ENCODE measurements at places on chromosomes 4 and X.

- H3K4me1 ChIP-seq: peaks cover 17% of the 10 kb centered on the region
- H3K27ac ChIP-seq: no peak overlapping the region
- no peak overlapping the region for H3K4me3 ChIP-seq
- H3K36me3 ChIP-seq: no peaks in the 10 kb centered on the region
Measured at GRCh38 chr4:185115827-185116232, 27.2 kb upstream of the SLC25A4 start.

GRCh38 chr4:24771241-24771640 is 24.1 kb upstream of the SOD3 start:
- no peak overlapping the region for H3K4me3 ChIP-seq
- no peaks in the 10 kb centered on the region for H3K36me3 ChIP-seq
- peak; percentile 72 for DNase-seq
- H3K4me1 ChIP-seq: peaks cover 20% of the 10 kb centered on the region
- no peaks in the 10 kb centered on the region for H3K27me3 ChIP-seq

- peaks cover 7% of the 10 kb centered on the region for H3K27me3 ChIP-seq
- peaks cover 52% of the 10 kb centered on the region for H3K4me1 ChIP-seq
- peak overlapping the region; percentile 69 for H3K4me3 ChIP-seq
- no peaks in the 10 kb centered on the region for H3K36me3 ChIP-seq
- H3K27ac ChIP-seq: peak overlapping the region; percentile 31
- peak; percentile 61 for DNase-seq
Measured at GRCh38 chr4:54231768-54232688, 2.9 kb downstream of the PDGFRA start.

DNA sequence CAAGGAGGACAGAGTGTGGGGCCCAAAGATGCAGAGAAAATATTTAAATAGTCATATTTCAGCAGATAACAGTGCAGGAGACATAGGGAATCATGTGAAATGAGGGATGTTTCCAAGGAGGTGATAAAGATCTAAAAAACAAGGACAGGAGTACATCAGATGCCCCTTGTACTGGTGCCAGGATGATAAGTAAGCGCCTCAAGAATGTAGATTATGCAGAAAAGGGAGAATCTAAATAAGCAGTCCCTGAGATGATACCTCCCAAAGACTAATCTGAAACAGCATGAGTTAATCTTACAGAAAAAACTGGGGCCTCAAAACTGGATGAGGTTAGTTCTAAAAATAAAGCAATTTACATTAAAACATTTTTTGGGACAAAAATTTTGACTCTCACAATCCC is 136.1 kb upstream of the WDFY3 start:
- no peaks in the 10 kb centered on the region for H3K36me3 ChIP-seq
- no peak overlapping the region for H3K27ac ChIP-seq
- DNase-seq: no peak
- H3K4me3 ChIP-seq: no peak overlapping the region

GRCh38 chr4:168883513-168883912 is 126.5 kb downstream of the CBR4 start:
- H3K27me3 ChIP-seq: no peaks in the 10 kb centered on the region
- H3K4me1 ChIP-seq: peaks cover 59% of the 10 kb centered on the region
- peak overlapping the region; percentile 26 for H3K27ac ChIP-seq

DNA sequence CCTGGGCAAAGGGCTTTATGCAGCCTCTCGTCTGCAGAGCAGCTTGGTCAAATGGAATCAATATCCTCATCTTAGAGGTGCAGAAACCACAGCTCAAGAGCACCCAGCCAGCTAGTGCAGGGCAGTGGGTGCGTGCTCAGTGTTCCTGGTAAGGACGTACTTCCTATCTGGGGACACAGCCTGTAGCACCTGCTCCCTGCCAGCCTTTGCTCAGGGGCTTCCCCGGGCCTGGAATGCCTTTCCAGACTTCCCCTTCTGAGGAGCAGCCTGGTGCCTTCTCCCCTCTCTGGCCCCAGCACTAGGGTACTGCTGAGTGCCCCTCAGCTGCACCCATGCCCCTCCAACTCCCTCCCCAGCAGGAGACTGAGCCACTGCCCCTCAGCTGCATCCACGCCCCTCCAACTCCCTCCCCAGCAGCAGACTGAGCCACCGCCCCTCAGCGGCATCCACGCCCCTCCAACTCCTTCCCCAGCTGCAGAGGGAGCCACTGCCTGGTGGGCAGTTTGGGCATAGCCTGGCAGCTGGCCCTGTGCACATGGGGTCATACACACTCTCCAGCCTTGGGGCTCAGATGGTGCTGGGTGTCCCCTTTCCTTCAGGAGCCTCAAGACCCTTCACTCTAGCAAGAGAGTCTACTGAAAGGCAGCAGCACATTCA is 42.2 kb upstream of the AFAP1 start:
- no peak overlapping the region for H3K4me3 ChIP-seq
- H3K27ac ChIP-seq: no peak overlapping the region
- H3K27me3 ChIP-seq: no peaks in the 10 kb centered on the region
- H3K4me1 ChIP-seq: peaks cover 21% of the 10 kb centered on the region
- DNase-seq: no peak
- no peaks in the 10 kb centered on the region for H3K36me3 ChIP-seq

DNA sequence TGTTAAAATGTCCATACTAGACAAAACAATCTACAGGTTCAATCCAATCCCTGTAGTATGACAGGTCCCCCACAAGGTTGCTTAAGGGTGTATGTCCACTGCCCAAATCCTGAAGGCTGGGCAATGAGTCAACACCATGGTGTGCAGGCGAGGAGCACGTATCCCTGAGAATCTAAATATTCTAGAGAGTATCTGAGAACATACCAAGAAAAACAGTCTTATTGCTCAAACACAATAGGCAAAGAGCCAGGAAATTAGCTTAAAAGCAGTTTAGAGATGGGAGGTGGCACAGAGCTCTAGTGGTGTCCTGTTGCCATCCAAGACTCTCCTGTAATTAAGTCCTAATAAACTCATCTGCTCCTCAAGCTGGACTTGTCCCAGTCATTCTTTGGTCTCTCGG is 37.0 kb downstream of the RCHY1 start:
- H3K36me3 ChIP-seq: peaks cover 23% of the 10 kb centered on the region
- DNase-seq: no peak
- no peak overlapping the region for H3K27ac ChIP-seq

- H3K36me3 ChIP-seq: no peaks in the 10 kb centered on the region
- peak overlapping the region; percentile 78 for H3K27ac ChIP-seq
- no peaks in the 10 kb centered on the region for H3K27me3 ChIP-seq
- peaks cover 18% of the 10 kb centered on the region for H3K4me1 ChIP-seq
- no peak overlapping the region for H3K4me3 ChIP-seq
- peak; percentile 51 for DNase-seq
Measured at GRCh38 chr4:5381961-5382441, 326.4 kb downstream of the EVC2 start.

GRCh38 chr4:152572417-152573086 is 36.7 kb upstream of the FBXW7 start:
- H3K27ac ChIP-seq: no peak overlapping the region
- no peaks in the 10 kb centered on the region for H3K4me1 ChIP-seq
- H3K36me3 ChIP-seq: no peaks in the 10 kb centered on the region

- peak; percentile 66 for DNase-seq
- H3K27ac ChIP-seq: peak overlapping the region; percentile 22
Measured at GRCh38 chrX:357693-358471, 28.8 kb downstream of the PPP2R3B start.

DNA sequence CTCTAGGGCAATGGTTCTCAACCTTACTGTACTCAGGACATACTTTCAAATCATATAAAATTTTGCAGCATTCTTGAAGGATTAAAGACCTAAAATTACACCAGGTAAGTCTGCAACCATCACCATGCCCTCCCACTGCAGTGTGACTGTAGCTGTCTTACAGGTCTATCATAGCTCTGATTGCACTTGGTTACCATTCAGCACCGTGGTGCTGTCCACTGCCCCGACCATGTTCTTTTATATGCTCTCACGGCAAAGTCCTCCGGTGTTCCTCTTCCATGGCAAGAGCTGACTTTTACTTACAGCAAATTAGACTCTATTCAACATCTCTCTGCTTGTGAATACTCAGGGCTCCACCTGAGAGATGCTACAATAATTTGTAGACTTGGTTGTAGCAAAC is 11.5 kb downstream of the CRMP1 start:
- no peaks in the 10 kb centered on the region for H3K4me1 ChIP-seq
- no peak for DNase-seq
- peaks cover 13% of the 10 kb centered on the region for H3K27me3 ChIP-seq
- no peaks in the 10 kb centered on the region for H3K36me3 ChIP-seq

DNA sequence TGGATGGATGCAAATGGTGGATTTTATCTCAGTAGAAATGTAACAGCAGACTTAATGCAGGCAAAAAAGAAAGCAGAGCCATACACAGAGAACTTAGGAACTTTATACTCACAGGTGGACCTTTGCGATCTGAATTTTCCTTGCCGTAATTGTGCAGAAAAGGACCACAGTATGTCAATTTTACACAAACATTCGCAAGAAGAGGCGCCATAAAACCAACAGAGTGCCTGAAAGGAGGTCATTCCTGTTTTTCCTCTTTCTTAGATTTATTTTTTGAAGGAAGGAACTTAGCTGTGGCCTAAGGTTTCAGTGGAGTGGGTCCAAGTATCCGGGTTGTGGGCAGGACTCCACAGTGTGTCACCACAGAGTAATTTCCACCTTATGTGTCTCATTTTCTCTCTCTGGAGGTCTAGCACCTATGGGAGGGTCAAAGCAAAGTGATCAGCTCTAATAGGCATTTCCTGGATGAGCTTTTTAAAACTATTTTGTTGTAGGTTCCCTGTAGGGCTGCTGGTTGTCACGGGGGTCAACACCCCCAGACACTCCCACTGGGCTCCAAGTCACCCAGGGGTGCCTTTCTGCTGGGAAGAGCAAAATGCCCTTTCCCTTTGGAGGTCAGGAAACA is 24.7 kb upstream of the PBDC1 start:
- H3K36me3 ChIP-seq: no peaks in the 10 kb centered on the region
- peak overlapping the region; percentile 48 for H3K4me3 ChIP-seq
- peak; percentile 39 for DNase-seq
- peaks cover 14% of the 10 kb centered on the region for H3K4me1 ChIP-seq
- peak overlapping the region; percentile 50 for H3K27ac ChIP-seq

DNA sequence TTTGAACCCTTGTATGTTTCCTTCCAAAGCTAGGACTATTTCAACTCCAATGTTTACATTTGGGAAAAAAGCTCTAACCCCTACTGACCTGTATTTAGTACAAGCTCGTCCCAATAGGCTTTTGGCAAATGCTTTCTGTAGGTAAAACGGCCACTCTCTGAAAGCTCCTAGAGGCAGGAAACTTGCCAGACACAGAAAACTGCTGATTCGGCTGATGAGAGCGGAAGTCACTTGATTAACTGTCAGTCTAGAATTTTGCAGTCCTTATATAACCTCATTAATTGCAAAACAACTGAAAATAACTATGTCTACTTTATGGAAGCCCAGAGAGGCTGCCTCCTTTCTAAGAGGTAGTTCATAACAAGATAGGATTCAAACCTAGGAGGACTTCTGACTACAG is 108.1 kb downstream of the TSPAN7 start:
- no peak overlapping the region for H3K4me3 ChIP-seq
- H3K36me3 ChIP-seq: no peaks in the 10 kb centered on the region
- H3K27me3 ChIP-seq: no peaks in the 10 kb centered on the region
- no peaks in the 10 kb centered on the region for H3K4me1 ChIP-seq
- DNase-seq: no peak

DNA sequence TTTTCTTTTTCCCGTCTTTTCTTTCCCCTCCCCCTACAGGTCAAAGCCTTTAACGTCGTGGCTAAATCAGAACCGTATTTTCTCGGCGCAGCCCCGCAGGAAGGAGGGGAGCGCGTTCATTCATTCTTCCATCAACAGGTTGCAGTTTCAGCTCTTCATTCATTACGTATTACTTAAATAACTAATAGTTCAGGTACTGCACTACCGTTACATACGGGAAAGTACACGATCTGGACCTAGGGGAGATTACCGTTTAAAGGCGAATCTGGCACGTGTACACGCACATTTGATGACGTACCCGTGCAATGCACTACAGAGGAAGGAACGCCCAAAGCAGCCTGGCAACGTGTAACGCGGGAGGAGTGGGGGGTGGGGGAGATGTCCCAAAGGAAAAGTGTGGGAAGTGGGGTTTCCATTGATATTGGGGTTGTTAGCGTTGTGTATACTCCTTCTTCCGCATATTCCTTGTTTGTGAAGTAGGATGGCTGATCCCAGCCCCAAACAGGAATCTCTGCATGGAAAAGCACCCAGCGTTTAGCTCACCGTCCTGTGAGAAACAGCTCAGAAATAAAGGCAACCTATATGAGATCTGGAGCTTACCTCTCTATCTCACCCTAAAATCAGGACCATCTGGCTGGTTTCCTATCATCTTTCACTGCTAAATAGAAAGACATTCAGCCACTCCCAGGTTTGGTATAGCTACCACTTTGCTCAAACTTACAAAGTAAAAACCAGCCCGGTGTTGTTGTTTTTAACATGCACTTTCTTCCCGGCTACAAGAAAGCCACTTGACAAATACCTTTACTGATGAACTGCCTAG is 585 bp upstream of the SEC24D start:
- H3K27me3 ChIP-seq: no peaks in the 10 kb centered on the region
- peak overlapping the region; percentile 99 for H3K27ac ChIP-seq
- H3K4me3 ChIP-seq: peak overlapping the region; percentile 88
- peak; percentile 63 for DNase-seq
- peaks cover 20% of the 10 kb centered on the region for H3K36me3 ChIP-seq

DNA sequence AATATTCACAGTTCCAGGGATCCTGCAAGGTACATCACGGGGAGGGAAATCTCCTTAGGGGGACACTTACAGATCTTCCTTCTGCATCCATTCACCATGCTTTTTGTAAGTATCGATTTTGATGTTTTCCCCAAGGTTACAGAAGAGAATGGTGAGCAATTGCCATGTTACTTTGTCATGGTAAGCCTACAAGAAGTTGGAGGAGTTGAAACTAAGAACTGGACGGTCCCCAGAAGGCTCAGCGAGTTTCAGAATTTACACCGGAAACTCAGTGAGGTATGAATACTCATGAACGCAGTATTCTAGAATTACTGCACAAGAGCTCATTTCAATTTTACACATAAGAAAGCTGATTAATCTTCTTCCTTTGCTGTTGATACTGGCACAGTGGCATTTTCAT is 53.9 kb downstream of the LRP2BP start:
- no peak for DNase-seq
- H3K27ac ChIP-seq: no peak overlapping the region
- H3K4me3 ChIP-seq: no peak overlapping the region

GRCh38 chrX:67614423-67614822 is 70.6 kb downstream of the AR start:
- peaks cover 23% of the 10 kb centered on the region for H3K4me1 ChIP-seq
- peak overlapping the region; percentile 63 for H3K27ac ChIP-seq
- no peaks in the 10 kb centered on the region for H3K27me3 ChIP-seq
- DNase-seq: peak; percentile 42

GRCh38 chrX:1111601-1112300 is 100.7 kb downstream of the CRLF2 start:
- H3K27ac ChIP-seq: no peak overlapping the region
- no peak for DNase-seq
- no peak overlapping the region for H3K4me3 ChIP-seq

- no peaks in the 10 kb centered on the region for H3K27me3 ChIP-seq
- DNase-seq: peak; percentile 2
- no peak overlapping the region for H3K27ac ChIP-seq
- peaks cover 3% of the 10 kb centered on the region for H3K4me1 ChIP-seq
Measured at GRCh38 chr4:36332023-36332781, 50.8 kb downstream of the DTHD1 start.

GRCh38 chr4:113496698-113497097 is 264.8 kb downstream of the CAMK2D start:
- H3K4me3 ChIP-seq: no peak overlapping the region
- H3K4me1 ChIP-seq: peaks cover 7% of the 10 kb centered on the region
- peaks cover 10% of the 10 kb centered on the region for H3K36me3 ChIP-seq
- no peak overlapping the region for H3K27ac ChIP-seq

All from astrocyte (in vitro differentiated cells and primary cell).